Small intestine (tissue), 16 donors: ENCODE measurements at places on chromosomes 5 and 9. TPM values are rescaled to one million over a fixed set of nuclear protein-coding genes. Genes with fewer than 3 reads are reported as not detected.

GRCh38 chr5:150568663-150569062 is 60.7 kb downstream of the NDST1 start:
- H3K27me3 ChIP-seq, result no peaks in the 10 kb centered on the region
- no peaks in the 10 kb centered on the region for H3K36me3 ChIP-seq
- DNase-seq, result no peak
- no peaks in the 10 kb centered on the region for H3K4me1 ChIP-seq
- no peak overlapping the region for H3K4me3 ChIP-seq

TAF1L gene
- 0.03 TPM for polyA plus RNA-seq

ZNF608 gene
- 47.1 TPM for polyA plus RNA-seq

HSD17B4 gene
- polyA plus RNA-seq, result 213 TPM
